Hematopoietic multipotent progenitor cell treated with erythropoietin and hydrocortisone succinate and interleukin-3 and kit ligand, for 6 days (in vitro differentiated cells): ENCODE measurements at places on chromosomes 4 and X.

DNA sequence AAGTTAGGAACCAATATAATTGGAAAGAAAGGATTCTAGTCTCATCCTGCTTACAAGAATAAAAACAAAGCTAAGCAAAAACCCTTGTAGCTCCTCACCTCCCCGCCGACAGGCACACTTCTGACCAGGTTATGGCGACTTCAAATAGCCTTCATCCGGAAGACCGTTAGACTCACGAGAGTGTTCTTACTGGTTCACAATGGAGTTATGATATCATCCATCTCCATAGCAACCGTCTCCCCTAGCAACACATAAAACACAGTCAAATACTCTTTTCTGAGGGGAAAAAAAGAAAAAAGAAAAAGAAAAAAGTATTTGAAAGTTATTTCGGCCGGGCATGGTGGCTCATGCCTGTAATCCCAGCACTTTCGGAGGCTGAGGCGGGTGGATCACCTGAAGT, at the start of gene IL13RA2:
TSS of gene IL13RA2 (minus strand) at position 162 of the 400 bp plus-strand sequence. CDS start 347 bp downstream, outside the sequence.
- no peak for DNase-seq

DNA sequence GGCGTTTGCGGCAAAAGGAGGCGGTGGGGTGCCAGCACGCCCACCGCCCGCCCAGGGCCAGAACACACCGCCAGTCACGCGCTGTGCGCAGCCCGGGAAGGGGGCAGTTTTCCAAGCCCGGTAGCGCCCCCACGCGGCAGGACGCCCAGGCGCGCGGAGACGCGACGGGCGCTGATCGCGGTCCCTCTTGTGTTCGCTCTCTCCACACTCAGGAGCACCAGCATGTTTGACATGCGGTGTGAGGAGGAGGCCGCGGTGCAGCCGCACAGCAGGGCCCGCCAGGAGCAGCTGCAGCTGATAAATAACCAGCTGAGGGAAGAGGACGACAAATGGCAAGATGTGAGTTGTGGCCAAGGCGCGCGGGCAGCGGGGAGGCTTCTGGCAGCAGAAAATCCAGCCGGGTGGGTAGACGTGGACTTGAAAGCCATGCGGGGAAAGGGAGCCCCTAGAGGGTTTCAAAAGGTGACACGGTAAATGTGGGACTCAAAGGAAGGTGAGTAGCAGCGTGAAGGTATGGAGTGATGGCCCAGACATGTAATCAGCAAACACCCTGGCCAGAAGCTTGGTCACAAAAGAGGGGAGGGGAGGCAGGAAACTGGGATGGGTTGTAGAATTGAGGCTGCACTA, 104.1 kb downstream of the PHOX2B start:
- DNase-seq: peak; percentile 54

DNA sequence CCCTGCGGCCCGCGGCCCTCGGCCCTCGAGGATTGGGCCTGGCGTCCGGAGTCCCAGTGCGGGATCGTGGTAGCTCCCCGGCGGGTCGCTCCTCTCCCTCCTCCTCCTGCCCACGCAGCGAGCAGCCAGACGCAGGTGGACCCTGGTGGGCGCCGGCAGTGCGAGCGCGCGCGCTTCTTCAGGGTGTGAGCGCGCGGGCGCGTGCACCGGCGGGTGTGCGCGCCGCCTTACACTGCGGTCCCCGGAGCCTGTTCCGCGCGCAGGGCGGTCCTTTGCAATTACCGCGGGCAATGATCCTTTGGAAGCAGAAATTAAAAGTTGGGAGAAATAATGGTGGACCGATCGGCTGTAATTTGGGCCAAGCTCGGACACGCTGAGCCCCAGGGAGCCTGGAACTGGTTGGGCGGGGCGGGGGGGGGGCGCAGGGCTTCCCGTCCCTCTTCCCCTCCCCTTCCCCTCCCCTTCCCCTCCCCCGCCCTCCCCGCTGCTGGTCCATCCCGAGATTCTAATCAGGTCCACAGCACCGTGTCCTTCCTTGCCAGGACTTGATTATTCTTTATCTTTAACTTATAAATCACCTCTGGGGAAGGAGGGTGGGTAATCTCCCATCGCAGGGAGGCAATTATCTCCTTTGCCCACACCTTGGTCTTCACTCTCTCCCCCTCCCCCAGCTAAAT, 1.6 kb upstream of the NKX1-1 start:
- DNase-seq: no peak

DNA sequence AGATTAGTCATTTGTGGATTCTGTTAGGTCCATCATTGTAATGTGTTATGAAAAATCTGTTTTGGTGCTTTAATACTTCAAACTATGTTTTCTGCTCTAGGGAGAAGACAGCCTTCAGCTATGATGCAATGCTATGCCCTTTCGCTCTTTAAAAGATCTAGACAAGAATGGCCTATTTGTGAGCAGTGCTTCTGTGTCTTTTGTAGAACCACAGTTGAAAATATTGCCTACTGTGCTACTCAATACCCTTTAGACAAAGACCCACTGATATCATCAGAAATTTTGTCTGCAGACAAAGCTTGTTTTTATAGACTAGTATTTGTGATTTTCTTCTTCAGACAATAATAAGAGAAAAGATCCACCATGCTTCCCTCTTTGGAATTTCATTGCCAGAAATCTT, 44.6 kb upstream of the SLITRK2 start:
- no peak for DNase-seq

GRCh38 chrX:136584545-136584944, 52.5 kb downstream of the VGLL1 start:
- no peak for DNase-seq

GRCh38 chrX:21845096-21845495, 5.7 kb downstream of the MBTPS2 start:
- DNase-seq: no peak

- peak; percentile 42 for DNase-seq
Observed at GRCh38 chr4:126223784-126224407, 909.1 kb downstream of the FAT4 start.

DNA sequence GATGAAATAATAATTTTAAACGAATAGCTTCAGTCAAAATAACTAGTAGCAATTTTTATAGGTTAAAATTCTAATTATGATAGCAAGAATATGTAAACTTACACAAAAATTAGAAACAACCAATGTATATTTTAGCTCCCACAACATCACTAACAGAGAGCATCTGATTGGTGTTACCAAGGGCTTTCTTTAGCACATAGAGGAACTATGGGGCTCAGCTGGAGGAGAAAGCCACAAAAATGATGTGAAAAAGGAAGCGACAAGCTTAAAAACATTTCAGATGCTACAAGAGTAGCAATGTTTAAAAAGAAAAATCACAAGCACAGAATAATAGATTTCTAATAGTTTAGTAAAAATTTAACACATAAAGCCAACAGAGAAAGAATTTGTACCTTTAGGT, 56.3 kb downstream of the ATP8A1 start:
- DNase-seq: no peak

GRCh38 chr4:721261-722168, 15.9 kb downstream of the PCGF3 start:
- DNase-seq: peak; percentile 22

GRCh38 chr4:37951461-37952352, 8.5 kb upstream of the PTTG2 start:
- peak; percentile 63 for DNase-seq

- DNase-seq: no peak
Observed at GRCh38 chr4:56626420-56626819, 54.7 kb downstream of the HOPX start.

- DNase-seq: no peak
Observed at GRCh38 chrX:129744861-129745321, 6.1 kb downstream of the XPNPEP2 start.

DNA sequence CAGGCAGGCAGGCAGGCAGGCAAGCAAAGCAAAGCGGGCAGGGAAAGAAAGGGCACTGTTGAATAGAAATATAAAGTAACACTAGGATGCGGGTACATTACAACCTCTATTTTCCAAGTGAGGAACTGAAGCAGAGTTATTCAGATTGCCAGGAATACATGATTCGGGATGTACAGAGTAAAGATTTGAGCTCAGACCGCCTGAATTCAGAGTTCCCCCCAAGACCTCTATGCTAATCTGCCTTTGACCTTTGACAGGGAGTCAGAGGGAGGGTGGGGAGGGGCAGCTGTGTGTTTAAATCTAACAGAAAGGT, 271.9 kb upstream of the SMIM31 start:
- DNase-seq: no peak

DNA sequence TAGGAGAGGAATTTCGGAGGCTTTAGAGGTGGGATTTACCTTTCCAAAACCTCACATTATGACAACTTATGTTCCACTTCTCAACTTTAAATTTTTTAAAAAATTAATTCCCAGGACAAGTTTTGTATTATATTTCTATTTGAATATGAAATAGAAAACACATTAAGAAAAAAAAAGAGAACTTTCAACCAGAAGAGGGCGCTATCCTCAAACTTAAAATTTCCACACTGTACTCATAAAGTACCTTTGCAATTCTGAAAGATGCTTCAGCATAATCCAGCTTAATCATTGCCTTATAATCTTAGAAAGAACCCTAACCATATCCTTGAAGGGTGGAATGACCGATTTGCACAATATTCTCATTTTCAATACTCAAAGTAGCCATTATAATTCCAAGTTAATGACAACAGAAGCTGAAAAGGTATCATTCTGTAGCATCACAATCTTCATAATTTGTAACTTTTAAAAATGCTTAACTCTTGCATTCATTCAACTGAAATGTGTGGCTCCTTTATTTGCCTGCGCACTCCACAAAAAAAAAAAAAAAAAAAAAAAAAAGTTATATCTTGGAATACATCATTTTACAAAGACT, 158.0 kb downstream of the KCNIP4 start:
- DNase-seq: peak; percentile 63

GRCh38 chr4:141871086-141871770, 234.8 kb downstream of the IL15 start:
- DNase-seq: peak; percentile 28

DNA sequence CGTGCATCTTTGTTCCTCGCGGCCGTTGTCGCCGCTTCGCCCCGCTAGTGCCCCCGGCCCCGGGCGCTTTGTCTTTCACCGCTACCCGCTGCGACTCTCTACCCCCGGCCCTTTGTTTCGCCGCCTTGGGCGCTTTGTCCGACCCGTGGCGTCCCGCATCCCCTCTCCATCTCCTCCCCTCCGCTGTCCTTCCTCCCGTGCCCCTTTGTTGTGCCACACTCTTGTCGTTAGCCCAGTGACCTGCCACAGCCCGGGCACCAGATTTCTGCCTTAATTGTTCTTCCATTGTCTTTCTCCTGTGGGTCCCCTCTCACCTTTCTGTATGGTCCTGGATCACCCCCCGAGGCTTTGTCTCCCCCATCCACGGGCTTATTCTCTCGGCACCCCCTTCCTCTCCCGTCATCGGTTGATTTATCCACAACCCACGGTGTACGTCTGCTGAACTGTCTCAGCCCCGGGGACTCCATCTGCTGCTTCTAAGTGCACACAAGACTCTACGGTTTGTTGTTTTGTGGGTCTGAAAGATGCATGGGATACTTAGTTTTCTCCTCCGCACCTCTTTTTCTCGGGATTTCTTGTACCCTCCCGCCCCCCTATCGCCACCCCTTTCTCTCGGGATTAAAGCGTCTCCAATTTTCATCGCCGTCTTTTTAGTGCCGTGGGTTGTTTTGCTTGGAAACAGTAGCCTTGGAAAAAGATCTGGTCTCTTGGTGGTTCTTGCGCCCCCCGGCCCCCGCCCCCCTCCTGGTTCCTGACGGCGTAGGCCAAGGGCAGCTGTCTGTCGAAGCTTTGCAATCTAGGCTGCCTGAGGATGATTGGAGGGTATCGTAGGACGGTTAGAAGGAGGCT, 783 bp downstream of the RBPJ start:
- DNase-seq: peak; percentile 53

DNA sequence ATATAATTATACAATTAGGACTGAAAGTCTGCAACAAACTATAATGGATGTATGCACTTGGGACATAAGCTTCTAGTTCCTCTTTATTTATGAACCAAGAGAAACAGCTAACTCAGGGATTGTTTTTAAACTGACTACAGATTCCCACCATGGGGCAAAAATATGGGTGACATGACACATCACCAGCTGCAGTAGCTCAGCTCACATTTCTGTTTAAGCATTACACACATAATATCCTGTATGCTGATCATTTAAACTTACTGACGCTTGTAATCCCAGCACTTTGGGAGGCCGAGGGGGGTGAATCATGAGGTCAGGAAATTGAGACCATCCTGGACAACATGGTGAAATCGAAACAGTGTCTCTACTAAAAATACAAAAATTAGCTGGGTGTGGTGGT, 11.5 kb downstream of the FGB start:
- no peak for DNase-seq

DNA sequence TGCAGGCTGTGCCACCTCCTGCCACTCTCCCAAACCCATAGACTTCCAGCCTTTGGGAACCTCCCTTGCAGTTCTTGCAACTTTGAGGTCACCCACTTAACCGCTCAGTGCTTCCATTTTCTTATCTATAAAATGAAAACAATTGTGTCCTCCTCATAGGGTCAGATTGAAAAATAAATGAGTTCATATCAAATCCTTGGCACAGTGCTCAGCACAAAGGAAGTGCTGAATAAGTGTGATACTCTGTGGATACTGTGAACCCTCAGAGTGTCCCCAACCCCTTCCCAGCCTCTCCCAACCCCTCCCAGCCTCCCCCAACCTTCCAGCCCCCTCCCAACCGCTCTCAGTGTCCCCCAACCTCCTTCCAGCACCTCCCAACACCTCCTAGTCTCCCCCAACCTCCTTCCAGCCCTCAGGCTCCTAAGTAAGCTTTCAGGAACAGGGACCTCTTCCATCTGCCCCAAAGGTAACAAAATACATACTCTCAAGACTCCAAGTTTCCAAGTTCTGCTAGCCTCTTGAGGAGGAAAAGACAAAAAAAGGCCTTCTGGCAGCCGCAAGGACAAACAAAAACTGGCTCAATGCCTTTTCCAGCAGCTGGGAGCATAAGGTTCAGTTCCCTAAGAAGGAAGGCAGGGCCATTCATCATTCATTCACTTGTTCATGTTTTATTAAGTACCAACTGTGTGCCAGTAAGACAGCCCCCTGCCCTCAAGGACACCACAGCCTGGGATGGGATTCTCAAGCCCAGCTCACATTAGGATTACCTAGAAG, 46.1 kb upstream of the LGI2 start:
- DNase-seq: no peak

DNA sequence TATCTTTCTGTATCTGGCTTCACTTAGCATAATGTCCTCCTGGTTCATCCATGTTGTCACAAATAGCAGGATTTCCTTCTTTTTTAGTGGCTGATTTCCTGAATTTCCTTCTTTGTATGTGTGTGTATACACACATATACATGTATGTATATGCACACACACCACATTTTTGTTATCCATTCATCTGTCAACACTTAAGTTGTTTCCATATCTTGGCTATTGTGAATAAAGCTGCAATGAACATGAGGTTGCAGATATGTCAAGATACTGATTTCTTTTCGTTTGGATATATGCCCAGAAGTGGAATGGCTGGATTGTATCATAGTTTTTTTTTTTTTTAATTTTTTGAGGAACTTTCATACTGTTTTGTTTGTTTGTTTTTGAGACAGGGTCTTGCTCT, 76.2 kb downstream of the WNK3 start:
- DNase-seq: no peak

- DNase-seq: peak; percentile 46
Observed at GRCh38 chr4:111960241-111960667, 185.0 kb upstream of the FAM241A start.
